ENCODE measurements at places on chromosomes 3 and 15.

- DNase-seq, result no peak
Observed at GRCh38 chr3:124882816-124883747, 4.1 kb downstream of the ITGB5 start.

DNA sequence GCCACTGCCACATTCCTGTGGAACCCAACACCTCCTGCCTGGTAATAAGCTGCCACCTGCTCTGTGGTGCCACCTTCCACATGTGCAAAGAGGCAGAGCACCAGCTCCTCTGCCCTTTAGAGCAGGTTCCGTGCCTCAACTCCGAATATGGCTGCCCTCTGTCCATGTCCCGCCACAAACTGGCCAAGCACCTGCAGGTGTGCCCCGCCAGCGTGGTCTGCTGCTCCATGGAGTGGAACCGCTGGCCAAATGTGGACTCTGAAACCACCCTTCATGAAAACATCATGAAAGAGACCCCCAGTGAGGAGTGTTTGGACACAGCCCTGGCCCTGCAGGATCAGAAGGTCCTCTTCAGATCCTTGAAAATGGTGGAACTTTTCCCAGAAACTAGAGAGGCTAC, 28.3 kb downstream of the FBXO40 start:
- DNase-seq, result no peak

DNA sequence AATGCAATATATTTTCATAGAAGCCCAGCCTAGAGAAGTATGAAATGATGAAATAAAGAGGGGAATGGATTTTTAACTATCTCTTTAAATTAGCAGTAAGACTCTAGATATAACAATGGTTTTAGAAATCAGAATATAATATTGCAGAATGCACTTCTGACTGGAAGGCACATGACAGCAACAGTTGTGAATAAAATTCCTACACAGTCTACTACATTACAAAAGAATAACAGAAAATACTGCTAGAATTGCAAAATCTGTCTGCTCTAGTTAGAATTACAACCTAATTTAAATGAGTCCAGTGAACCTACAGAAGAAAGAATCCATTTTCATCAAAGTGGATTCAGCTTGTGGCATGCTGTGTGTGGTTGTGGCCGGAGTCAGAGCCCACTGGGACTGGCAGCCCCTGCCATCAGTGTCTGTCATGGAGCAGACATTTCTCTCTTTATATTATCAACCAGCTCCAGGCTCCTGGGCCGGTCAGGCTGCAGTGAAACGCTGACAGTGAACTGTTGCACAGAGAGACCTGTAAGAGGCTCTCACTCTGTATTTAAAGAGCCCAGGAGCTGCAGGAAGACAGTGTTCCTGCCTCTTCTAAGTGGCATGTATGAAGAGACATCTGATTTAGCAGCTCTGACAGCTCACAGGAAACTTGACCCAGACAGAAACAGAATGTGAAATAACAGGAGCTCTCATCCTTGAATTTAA, 1523.8 kb upstream of the CADM2 start:
- DNase-seq, result no peak

DNA sequence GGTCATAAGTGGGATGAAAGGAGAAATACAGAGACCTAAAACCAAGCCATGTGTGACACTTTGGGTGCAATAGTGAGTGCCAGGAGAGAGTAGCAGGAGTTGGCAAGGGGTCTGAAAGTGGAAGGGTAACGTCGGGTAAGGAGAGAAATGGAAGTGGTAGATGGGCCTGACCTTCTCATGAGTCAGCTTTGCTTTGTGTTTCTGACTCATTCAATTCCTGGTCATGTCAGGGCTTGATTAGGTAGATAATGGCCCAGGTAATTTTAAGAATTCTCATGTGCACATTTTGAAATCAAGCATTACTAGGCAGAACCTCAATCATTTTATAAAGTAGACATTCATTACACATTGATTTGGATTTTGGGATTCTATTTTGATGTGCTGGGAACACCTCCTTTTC, 262.5 kb downstream of the SOX2 start:
- DNase-seq, result no peak

- no peak for DNase-seq
Observed at GRCh38 chr3:36647423-36647853, 116.9 kb downstream of the DCLK3 start.

- DNase-seq, result no peak
Observed at GRCh38 chr15:36784717-36785116, 205.3 kb downstream of the CDIN1 start.

DNA sequence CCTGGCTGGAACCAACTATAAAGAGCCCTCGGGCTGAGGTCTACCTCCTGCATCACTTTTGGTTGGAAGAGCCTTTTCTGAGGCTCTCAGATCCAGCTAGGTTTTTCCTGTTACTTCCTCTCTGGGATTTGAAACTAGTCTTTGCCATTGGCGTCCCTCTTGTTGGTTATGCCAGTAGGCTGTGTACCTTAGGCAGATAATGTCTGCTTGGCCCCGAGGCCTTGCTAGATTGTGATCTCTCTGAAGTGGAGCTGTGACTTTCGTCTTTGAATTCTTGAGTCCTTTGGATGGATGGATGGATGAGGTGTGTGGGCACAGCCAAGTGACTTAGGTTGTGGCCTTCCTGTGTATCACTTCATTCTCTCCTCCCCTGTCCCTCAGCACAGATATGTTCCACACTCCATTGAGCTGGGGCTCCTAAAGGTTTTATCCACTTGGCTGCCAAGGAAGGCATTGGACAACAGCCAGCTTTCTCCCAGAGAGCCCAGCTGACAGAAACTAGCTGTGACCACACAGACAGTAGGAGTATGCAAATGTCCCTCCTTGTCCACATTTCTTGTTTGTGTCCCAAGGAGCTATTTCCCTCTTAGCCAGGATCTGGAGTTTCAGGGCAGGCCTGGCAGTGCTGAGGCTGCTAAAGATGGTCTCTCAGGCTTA, 7.9 kb upstream of the DNAJC17 start:
- DNase-seq, result no peak

- DNase-seq, result no peak
Observed at GRCh38 chr3:139970526-139970925, 35.5 kb downstream of the CLSTN2 start.
